Astrocyte of the hippocampus (primary cell): ENCODE measurements at places on chromosomes 5 and 9.

DNA sequence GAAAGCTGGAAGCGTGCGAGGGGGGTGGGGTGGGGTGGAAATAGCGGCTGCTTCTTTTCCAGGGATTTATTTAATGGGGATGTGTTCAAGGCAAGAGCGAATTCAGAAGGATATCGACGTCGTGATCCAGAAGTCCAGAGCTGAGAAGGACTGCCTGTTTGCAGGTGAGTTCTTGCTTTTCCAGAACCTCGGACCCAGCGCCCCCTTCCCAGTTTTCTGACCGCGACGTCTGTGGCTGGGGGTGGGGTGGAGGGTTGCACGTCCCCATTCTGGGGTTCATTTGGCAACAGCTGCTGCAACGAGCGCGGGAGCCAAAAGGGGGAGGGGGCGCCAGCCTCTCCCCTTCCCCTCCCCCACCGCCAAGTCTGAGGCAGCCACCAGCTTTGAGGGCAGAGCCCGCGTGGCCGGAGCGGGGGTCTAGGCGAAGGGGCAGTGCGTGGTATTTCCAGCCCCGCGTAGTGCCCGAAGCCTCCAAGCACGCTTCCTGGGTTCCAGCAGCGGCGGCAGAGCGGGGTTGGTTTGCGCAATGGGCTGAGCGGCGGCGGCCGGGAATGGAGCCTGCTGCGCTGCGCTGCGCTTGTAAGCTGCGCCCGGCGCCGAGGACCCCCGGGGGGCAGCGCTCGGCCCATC lies 701 bp downstream of the PARP8 start:
- peak; percentile 64 for DNase-seq

DNA sequence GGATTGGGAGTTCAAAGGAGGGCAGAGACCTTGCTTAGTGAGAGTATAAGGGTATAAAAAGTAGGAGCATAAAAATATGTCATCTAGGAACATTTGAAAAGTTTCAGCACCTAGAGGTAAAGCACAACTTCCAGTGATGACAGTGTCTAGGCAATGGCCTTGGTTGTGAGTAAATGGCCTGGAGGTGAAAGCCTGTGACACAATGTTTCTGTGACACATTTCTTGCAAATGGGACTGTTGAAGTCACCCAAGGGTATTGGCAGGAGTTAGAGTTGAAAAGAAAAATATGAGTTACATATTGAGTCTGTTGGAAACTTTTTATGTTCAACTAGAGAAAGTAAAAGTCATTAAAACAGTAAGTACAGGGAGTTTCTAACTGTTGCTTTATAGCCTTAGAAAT lies 14.8 kb downstream of the C5orf47 start:
- no peak for DNase-seq

GRCh38 chr9:92661127-92661526 lies 8.8 kb downstream of the IPPK start:
- no peak for DNase-seq

- no peak for DNase-seq
These were observed 100.0 kb upstream of the IL6ST start for GRCh38 chr5:56094579-56095361.

DNA sequence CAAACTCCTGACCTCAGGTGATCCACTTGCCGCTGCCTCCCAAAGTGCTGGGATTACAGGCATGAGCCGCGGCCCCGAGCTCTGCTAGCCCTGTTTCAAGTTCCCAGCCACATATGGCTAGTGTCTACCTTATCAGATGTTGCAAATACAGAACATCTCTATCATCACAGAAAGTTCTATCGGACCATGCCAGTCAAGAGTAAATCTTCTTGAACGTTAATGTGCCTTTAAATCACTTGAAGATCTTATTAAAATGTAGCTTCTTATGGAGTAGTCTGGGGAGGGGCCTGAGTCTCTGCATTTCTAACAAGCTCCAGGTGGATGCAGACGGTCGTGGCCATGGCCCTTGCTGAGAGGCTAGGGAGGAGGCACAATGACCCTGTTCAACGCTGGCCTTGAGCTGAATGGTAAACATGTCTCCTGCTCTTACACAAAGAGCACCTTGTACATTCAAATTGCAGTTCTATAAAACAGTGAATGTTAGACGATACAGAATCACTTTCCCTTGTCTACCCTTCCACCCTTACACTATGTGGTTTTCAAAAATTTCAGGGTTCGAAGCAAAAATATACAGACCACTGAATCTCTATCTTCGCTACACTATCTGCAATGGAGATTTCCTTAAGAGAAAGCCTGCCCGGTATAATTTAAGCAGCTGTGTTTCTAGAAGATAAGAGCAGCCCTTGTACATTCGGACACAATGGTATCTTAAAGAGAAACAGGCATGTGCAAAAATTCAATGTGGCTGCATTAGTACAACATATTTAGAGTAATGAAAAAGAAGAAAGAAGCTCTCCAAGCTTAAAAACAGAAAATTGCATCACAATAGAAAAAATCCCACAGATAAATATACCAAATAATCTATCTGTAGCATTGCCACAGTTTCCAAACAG lies 114.1 kb downstream of the FRMD3 start:
- no peak for DNase-seq

GRCh38 chr5:101991486-101991885 lies 304.6 kb downstream of the SLCO4C1 start:
- DNase-seq, result no peak

DNA sequence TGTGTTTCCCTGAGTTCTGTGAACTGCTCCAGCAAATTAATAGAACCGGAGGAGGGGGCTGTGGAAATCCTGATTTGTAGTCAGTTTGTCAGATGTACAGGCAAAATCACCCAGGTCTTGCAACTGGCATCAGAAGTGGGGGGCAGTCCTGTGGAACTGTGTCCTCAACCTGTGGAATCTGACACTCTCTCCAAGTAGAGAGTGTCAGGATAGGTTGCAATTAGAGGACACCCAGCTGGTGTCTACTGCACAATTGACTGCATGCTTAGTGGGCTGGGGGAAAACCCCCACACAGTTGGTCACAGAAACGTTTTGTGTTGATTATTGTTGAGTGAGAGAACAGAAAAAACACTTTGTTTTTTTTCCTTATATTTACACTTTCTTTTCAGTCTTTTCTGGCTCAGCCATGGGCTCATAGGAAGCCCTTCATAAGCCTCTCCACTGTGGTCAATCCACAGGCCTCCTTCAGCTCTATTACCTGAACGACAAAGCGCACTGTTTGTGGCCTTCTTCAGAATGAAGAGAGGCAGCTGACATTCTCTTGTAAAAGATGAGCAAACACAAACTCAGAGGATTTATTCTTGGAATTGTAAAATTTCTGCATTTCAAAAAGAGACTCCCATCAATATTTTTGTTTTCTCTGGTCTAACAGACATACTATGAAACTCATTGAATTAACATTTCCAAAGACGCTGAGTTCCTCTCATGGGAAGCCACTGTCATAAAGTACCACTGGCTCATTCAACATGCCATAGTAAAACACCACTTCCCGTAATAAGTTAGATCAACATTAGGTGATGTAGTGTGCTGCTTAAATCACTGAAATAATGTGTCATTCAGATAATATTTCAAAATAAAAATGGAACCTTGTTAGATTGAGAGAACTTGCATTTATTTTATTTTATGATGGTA lies 348.9 kb upstream of the RFX3 start:
- no peak for DNase-seq

GRCh38 chr5:170753311-170753710 lies 30.2 kb upstream of the GABRP start:
- no peak for DNase-seq

- DNase-seq, result no peak
These were observed 51.2 kb downstream of the RAD23B start for GRCh38 chr9:107334103-107334776.

DNA sequence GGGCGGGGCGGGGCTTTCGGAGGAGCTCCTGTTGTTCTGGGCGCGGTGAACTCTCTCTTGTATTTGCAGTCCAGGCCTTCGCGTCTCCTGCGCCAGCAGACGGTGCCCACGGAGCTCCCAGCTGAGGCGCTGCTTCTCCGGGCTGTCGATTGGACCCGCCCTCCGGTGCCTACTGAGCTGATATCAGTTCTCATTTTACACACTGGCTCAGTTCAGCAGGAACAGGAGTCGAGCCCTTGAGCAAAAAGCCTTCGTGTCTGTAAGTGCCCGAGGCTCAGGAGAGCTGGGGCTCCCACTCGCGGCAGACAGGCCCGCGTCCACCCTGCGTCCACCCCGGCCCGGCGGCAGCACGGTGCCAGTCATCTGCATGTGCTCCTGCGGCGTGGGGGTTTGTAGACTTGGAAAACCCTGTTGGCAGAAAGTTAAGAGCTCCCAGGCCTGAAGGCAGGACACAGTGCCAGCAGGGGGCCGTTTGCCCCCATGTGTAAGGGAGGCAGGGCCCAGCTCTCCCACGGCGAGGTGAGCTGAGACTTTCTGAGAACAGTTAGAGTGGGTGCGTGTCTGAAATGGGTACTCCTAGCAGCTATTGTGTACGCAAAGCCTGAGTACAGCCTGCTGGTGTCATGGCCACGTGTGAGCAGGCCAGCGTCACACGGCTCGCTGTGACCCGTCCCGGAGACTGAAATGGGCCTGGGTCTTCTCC lies 231.5 kb downstream of the FANCC start:
- no peak for DNase-seq

GRCh38 chr5:1509346-1510085 lies 14.2 kb downstream of the LPCAT1 start:
- no peak for DNase-seq

DNA sequence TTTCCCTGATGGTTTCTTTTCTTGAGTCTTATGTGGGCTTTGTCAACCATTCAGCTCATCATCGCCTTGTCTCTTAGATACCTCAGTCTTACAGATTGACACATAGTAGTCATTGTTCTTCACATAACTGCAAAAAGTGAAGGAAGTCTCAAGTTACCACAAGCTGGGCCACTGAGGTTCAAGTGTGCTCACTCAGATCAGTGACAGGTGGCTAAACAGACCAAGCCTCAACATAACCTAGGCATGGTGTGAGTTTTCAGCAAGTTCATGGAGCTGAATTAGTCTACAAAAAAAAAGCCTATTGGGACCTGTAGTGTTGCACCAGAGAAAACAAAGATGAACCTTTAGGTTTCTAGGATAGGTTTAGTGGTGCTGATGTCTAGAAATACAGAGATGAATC lies 58.2 kb downstream of the RFK start:
- DNase-seq, result no peak

GRCh38 chr9:23492126-23493002 lies 333.7 kb downstream of the ELAVL2 start:
- peak; percentile 52 for DNase-seq

DNA sequence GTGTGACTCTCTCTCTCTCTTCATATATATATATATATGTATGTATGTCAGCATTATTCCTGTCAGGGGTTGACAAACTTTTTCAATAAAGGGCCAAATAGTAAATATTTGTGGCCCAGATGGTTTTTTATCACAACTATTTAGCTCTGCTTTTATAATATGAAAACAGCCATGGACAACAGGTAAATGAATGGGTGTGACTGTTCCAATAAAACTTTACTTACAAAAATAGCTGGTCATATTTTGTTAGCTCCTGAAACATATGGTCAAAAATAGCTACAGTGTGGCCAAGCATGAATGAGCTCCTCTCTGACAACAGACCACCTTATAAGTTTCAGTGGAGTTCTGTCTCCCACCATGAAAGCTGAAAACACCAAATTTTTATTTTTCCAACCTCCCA lies 21.6 kb downstream of the RAPGEF6 start:
- DNase-seq, result no peak

DNA sequence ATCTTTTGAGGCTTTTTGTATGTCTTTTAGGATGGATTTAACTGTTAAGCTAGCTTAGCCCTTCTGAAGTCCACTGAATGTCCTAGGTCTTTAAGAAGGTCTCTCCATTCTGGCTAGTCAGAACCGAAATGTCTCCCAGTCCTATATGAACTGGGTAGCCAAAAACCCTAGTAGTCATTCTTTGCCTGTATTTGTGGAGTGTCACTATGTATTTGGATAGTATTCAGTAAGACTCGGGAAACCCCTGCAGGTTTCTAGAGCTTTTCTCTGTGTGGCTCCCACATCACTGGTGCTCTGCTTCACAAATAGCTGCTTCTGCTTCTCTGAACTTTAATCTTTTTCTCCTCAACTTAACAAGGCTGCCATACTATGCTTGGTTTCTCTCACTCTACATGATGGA lies 68.0 kb downstream of the RIC1 start:
- DNase-seq, result no peak

DNA sequence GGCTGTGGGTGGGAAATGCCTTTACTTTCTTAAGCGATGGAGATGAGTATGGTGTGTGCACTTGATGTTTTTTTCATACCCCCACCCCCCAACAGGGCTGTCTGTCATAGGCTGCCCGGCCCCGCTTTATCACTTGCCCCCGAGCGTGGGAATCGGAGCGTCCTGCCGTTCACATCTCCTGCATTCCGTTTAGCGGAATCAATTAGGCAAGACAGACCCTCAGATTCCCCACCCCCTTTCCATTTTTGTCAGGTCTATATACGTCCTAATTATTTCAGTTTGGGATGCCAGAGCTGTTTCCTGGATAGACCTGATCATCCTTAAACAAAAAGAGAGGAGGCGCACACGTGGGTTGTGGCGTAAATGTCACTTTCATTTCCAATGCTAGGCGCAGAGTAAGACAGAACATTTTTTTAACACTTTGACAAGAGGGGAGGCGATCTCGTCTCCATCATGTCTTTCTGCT lies 217.2 kb downstream of the MEF2C start:
- DNase-seq, result peak; percentile 79

GRCh38 chr9:110926828-110927487 lies 111.3 kb downstream of the LPAR1 start:
- no peak for DNase-seq

DNA sequence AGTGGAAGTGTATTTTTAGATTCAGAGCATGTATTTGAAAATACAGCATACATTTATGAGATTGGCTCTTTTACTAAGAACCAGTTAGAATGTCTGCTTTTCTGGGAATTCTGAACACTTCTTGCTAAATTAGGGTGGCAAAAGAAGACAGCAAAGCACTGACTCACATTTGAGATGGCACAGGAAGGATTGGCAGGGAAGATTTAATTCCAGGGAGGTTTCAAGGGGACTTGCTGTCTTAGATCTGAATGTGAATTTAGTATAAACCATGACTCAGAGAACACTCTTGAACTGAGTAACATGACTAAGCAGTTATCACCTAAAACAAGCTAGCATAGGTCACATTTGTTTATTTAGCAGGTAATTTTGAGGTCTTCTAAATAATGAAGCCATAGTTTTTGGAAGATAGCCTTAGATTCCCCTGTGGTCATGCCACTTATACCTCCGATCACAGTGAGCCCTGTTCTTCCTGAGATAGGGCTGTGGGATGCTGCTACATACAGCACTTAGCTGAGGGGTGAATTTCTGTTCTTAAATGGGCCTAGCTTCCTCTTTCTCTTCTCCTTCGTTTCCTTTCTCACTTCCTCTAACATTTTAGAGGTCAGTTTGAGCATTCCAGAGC lies 173.8 kb downstream of the PCSK1 start:
- DNase-seq, result peak; percentile 48

GRCh38 chr9:1960342-1961042 lies 54.7 kb upstream of the SMARCA2 start:
- DNase-seq, result no peak

DNA sequence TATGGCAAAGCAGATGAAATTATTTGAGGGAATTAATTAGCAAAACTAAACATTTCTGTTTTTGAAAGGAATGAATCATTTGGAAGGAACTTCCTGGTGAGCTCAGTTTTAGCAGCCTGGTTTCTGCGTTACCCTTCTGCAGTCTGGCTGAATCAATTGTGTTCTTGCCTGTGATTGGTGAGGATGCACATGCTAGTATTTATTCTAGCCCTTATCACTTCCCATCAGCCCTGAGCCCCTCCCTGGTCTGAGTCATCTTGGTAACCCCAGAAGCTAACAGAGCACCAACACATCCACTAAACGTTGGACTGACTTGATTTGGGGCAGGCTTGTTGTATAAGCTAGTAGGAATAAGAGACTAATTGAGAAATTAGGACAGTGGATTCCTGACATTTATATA lies 6.6 kb downstream of the TJP2 start:
- peak; percentile 88 for DNase-seq

- DNase-seq, result no peak
These were observed 6.9 kb upstream of the AJM1 start for GRCh38 chr9:136835162-136835931.
